Activated T-cell treated with anti-CD3 and anti-CD28 coated beads, Interleukin-2, amount 50 U/mL, for 1 hour (primary cell): ENCODE measurements at places on chromosomes 13 and 19.
A peak's percentile ranks its signal among the peaks of the same experiment; 100 is the strongest.

DNA sequence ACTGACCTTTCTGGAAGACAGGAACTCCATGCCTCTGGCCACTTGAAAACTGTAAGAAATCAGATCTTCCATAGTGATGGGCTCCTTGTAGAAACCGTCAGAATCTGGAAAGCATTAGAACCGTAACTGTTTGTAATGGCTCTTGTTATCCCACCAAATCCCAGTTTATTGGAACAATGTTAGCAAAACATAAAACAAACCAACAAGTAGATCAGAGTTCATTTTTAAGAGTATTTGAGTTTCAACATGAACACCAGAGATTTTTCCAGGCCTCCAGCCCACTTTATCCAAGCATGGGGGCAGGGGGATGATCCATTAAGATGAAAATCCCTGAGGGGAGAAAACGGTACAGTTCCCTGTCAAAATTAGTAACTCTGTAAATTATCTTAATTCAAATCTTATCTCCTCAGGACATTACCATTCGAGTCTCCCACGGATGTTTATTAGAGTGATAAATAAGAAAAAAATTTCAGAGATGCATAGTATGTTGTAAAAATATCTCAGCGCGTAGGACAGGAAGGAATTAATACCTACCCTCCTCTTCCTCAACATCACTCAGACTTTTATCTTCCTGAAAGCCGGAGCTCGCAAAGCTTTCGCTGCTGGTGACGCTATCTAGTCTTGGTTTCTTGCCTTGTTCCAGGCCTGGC is 172.5 kb downstream of the FLT1 start:
- DNase-seq = no peak

- no peak for DNase-seq
Measured at GRCh38 chr13:49624229-49624628, 4.1 kb upstream of the ARL11 start.

- no peak for DNase-seq
Measured at GRCh38 chr13:110400786-110401533, 93.9 kb downstream of the COL4A2 start.

DNA sequence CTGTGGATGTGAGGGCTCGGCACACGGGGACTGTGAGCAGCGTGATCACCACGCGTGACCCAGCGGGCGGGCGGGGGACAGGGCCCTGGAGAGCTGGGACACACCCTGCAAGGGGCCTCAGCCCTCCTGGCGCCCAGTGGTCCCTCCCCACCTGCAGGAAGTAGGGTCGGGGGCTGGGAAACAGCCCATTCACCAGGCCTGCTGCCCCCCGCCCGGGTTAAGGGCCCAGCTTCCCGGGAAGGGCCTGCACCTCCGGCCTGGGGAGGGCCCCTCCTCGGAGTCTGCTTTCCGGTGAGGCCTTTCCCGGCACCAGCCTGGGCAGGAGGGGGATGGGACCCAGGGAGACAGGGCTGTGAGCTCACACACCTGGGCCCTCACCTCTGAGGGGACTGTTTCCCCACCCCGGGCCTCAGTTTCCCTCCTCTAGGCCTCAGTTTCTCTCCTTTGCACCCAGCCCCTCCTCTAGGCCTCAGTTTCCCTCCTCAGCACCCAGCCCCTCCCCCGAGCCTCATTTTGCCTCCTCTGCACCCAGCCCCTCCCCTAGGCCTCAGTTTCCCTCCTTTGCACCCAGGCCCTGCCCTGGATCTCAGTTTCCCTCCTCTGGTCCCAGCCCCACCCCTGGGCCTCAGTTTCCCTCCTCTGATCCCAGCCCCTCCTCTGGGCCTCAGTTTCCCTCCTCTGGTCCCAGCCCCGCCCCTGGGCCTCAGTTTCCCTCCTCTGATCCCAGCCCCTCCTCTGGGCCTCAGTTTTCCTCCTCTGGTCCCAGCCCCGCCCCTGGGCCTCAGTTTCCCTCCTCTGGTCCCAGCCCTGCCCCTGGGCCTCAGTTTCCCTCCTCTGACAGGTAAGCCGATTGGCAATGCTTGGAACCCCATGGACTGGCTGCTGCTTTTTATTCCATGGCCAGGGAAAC is 1.9 kb upstream of the MADCAM1 start:
- no peak for DNase-seq

DNA sequence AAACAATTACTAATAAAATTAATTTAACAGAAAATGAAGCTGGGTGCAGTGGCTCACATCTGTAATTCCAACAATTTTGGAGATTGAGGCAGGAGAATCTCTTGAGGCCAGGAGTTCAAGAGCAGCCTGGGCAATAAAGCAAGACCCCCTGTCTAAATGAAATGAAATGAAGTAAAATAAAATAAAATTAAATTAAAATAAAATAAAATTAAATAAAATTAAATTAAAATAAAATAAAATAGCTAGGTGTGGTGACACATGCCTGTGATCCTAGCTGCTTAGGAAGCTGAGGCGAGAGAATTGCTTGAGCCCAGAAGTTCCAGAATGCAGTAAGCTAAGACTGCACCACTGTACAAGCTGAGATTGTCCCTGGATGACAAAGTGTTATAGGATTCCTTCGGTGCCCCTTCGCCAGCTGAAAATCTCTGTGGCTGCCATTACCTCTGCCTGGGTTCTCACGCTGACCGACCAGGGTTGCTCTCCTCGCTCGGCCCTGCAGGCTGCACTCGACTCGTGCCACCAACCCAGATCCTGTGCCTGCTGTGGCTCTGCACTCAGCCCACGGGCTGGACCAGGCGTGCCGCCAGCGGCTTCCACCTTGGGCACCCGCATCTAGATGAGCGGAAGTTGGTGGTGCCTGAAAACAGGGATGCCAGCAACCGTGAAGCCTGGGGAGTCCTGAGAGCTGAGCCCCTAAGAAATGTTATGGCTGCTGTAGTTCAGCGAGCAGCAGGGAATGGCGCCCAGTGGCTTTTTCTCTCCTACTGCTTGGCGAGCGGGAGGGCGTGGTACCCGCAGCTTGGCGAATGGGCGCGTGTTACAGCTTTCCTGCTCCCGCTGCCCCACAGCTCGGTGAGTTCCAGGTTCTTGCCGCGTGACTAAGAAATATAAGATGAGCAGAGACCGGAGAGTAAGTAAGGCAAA is 539.2 kb upstream of the PCDH9 start:
- no peak for DNase-seq

GRCh38 chr19:6556480-6557195 is 25.8 kb downstream of the TNFSF9 start:
- no peak for DNase-seq

DNA sequence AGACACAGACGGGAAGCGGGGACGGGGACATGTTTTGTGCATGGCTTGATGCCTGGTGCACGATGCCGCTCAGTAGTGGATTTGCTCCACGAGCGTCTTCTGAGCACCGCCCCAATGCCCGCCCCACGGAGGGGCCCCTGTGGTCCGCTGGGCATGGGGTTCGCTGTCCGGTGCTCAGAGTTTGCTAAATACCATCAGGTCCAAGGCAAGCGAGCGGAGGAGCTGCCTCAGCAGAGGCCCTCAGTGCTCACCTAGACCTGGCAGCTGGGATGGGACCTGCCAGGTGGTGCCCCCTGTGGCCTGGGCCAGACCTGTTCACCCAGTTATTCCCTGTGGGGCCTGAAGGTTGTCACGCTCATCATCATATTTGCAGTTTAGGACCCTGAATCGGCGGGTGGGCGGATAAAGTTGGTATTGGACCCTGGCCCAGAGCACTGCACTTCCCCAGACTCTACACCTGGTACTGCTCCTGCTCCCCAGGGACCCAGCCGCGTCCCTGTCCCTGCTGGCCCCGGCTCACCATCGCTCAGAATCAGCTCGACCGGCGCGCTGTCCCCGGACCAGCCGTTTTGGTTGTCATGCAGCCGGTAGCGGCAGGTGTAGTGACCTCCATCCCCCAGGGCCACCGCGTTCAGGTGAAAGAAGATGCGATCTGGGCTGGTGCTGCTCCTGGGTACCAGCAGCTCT is 2.3 kb downstream of the A1BG start:
- no peak for DNase-seq

DNA sequence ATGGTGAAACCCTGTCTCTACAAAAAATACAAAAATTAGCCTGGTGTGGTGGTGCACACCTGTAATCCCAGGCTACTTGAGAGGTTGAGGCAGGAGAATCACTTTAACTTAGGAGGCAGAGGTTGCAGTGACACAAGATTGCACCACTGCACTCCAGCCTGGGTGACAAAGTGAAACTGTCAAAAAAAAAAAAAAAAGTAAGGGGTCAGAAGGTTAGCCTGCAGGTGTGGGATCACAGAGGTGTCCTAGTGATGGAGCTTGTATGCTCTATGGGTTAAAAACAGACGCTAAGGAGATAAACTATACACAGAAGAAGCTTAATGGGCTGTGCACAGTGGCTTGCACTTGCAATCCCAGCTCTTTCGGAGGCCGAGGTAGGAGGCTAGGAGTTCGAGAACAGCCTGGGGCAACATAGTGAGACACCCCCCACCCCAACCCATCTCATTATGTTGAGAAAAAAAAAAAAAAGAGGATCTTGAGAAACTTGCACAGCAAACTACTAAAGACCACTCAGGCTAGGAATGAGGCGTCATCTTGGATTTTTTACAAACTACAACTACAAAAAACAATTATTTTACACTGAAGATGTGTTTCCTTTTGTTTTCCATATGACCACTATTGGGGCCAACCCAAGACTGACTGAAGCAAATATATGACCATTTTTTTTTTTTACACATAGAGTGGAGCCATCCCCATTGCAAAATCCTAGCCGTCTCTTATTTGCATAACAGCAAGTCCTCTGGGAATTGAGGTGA is 7.9 kb downstream of the FOSB start:
- DNase-seq = peak; percentile 49

DNA sequence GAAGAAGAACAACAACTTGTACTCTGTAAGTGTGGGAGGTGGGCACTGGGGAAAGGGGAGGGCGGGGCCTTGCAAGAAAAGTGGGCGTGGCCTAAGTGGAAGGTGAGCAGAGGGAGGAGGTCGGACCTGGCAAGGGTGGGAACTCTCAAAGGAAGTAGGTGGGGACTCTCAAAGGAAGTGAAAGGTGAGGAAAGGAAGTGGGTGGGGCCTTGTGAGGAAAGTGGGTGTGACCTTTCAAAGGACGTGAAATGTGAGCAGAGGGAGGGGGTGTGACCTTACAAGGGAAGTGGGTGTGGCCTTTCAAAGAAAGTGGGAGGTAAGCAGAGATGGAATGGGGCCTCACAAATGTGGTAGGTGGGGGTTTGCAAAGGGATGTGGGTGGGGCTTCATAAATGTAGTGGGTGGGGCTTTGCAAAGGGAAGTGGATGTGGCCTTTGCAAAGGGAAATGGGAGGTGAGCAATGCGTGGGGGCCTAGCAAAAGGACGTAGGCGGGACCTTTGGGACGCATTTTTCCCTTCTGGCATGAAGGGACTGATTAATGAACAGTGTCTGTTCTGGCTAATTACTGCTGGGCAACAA is 25.9 kb downstream of the ACSBG2 start:
- peak; percentile 26 for DNase-seq

DNA sequence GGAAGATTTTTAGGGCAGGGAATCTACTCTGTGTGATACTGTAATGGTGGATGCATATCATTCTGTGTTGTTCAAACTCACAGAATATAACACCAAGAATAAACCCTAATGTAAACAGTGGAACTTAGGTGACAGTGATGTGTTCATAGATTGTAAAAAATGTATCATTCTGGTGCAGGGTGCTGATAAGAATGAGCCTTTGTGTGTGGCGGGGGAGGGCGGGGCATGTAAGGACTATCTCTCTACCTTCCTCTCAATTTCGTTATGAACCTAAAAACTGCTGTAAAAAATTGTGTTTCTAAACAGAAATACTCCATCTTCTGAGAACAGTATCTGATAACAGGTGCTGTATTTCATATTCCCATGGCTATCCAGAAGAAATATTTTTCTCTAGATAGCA is 35.6 kb downstream of the TNFRSF19 start:
- DNase-seq = no peak
